ENCODE measurements at places on chromosomes 6 and 20.
A peak's percentile ranks its signal among the peaks of the same experiment; 100 is the strongest.

DNA sequence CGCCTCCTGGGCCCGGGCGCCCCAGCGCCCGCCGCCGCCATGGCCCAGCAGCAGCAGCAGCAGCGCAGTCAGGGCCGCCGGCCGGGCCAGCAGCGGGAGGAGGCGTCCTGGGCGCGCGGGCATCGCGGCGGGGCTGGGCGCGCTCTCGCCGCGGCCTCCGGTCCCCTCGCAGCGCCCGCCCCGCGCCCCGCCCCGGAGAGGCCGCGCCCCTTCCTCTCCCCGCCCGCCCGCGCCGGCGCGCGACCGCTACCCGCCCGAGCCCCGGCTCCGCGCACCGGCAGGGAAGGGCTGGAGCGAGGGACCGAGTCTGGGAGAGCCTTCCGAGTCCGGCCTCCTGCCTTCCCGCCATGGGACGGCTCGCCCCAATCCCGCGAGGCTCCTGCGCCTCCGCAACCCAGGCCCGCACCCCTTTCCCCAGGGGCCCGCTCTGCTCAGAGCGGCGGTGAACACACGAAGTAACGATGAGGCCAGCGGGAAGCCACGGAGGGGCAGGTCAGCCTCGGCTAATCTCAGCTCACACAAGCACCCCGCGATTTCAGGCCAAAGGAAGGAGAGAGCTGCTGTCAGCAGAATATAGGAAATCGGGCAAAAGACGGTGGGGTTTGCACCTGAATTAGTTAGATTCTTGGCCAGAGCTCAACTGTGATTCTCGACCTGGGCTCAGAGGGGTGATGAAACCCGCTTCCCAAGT lies at the start of gene TXNDC5:
Gene TXNDC5 (minus strand): TSS at position 135 of the 691 bp plus-strand sequence. CDS start 12 bp downstream, at position 123.
- DNase-seq: peak; percentile 58

DNA sequence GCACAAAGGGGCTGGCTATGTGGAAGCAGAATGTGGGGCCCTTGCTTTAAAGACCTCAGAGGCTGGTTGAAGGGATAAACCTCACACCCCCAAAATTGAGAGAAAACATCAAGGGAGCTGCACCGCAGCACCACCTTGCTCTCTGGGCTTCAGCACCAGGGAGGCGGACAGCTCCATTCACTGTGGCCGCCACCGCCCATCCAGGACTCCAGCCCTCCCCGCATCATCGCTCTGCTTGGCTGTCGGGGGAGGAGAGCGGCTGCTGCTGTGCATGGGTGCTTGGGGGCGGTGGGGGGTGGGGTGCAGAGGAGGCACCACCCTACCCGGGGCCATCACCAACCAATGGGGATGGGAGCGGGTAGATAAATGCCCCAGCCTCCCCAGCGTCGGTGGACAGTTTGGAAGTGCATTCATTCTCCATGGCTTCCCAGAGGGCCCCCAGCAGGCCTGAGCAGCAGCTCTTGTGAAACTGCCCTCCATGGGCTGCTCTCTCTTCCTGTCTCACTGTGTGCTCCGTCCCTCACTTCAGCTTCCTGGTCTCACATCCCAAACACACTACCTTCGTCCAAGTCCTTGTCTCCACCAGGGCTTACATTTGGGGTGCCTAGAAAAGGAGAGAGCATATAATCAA lies 75.7 kb upstream of the BHLHE23 start:
- no peak for DNase-seq

DNA sequence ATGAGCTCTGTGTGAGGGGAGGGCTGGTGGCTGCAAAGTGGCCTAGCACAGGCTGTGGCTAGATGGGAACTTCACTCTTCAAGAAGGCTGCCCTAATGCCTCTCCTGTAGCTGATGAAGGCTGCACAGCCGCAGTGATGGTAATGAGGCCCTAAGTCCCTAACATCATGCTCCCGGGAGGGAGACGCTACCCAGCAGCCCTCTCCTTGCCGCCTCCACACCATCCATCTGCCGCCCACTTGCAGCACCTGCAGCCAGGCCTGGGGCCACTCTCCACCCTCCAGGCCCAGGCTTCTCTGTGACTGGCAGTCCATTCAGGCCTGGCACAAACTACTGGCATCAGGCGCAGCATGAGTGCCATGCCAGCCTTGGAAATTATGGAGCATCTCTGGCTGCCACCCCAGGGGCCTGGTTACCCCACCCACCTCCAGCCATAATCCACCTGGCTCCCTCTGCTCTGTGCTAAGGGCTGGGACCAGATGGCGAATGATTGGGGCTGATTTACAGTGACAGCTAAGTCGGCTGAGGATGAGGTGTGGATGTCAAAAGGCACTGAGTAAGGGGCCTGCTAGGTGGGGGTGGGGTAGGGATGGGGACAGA lies 284.2 kb downstream of the LRFN2 start:
- DNase-seq: no peak

DNA sequence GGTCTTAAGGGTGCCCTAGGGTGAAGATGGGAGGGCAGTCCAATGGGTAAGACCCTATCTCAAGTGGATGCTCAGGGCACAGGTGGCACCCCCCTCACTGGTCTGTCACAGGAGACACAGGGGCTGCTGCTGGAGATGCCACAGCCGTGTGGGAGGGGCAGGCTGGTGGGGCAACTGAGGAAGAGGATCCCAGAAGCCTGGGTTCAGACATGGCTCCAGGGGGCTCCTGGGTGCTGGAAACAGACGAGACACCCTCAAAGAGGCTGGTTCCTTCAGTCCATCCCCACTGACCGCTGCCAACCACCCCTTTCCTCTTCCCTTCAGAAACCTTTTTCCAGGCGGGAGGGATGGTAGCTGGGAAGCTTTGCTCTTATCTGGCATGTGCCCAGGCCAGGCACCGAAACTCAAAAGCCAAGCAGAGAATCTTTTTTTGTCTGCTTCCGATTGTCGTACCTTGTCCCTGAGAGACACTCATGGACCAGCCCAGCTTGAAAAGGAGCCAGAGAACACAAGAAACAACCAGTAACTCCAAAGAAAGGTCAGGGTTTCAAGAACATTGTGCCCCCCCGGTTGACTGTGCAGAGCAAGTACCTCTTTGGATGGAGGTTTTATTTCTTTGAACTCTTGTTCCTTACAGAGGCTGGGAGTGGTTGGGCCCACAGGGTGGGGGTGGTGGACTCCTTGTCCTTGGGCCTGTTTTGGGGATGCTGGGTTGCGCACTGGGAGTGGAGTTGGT lies 28.5 kb upstream of the EMILIN3 start:
- DNase-seq: no peak

GRCh38 chr6:3943331-3943765 lies 94.2 kb downstream of the FAM50B start:
- DNase-seq: no peak

GRCh38 chr6:143482593-143482992 lies 28.9 kb downstream of the FUCA2 start:
- DNase-seq: no peak

DNA sequence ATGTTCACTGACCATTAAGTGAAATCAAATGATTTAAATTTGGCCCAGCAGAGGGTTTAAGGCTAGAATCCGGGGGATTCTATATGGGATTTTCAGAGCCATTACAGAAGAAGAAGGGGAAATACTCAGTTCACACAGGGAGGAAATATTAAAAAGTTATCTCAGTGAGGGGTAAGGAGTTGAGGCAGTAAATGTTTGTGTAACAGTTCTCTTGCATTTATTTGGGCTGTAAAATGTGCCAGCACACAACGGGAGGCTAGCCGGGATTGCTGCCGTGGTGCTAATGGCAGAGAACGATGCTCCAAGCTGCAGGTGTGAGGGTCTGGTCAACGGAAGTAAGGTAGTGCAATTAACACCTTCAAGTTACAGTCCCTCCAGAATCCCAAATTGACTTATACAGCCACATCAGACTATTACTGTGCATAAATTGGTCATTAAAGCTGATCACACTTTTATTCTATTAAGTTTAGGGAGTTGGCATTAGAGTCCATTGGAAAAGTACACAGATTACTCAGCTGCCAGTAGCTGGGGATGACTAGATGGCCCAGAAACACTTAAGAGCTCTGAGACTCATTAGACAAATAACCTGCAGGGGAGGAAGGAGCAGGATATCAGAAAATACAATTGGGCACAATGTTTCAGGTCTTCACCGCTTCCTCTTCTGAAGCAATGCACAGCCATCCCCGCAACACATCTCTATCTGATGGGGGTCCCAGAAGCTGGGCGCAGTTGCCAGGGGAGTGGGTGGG lies 31.3 kb downstream of the PPP1R3G start:
- DNase-seq: no peak

DNA sequence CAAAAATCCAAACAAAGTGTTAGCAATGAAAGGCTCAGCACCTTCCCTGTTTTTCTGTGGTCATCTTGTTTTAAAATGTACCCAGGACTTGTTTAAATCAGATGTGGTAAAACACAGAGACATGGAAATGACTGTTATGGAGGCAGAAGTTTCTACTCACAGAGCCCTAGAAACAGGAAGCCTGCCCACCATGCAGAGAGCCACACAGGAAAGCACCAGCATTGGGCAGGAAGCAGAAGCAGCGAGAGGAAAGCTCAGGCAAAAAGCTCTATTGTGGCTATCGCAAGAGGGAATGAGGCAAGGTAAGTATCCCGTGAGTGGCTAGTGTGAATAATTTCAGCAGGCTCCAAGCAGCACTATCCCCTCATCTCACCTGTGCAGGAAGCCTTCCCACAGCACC lies 42.8 kb downstream of the GPR6 start:
- peak; percentile 7 for DNase-seq

GRCh38 chr6:8277769-8278168 lies 157.6 kb downstream of the SLC35B3 start:
- no peak for DNase-seq

DNA sequence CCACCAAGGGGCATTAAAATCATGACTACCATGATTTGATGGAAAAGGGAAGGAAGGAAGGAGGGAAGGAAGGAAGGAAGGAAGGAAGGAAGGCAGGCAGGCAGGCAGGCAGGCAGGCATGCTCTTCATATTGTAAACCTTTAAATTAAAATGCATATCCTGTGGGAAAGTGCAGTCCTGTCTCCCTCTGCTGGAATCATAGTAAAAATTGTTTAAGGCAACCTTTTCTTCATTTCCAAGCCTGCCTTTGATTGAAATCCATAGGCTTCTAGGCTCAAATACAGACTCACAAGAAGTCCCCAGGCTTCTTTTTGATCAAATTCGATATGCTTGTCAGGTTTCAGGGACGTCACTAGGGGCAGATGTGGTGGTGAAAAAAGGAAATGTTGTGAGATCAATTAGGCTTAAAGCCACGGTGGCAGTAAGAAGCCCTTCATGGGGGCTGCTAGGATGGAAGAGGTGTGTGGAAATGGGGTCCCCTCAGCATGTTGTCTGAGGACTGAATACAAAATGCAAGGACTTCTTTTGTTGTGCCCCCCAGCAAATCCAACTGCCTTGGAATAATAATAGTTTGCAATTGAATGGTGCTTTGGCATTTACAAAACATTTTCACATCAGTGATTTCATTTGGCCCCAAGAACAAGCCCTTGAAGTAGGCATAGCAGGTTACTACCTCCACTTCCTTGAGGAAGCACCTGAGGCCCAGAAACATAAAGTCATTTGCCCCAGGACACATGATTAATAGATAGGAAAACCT lies 25.6 kb upstream of the GABRR1 start:
- peak; percentile 32 for DNase-seq

DNA sequence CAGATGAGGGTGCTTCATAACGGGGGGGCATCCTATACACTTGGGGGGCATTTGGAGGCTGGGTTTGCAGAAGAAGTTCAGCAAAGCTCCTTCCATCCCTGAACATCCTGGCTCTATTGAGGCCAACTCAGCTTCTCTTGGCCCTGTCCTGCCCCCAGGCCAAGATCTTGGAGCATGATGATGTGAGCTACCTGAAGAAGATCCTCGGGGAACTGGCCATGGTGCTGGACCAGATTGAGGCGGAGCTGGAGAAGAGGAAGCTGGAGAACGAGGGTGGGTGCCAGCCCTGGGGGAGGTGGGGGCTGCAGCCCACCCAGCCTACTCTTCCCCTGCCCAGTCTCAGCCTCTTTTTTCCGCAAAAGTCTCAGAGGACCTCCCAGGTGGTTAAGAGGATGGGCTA lies 17.2 kb downstream of the GDAP1L1 start:
- DNase-seq: no peak

- DNase-seq: no peak
Observed at GRCh38 chr20:2163312-2163711, 61.7 kb downstream of the STK35 start.

GRCh38 chr6:6479785-6480184 lies 108.7 kb upstream of the LY86 start:
- no peak for DNase-seq

- no peak for DNase-seq
Observed at GRCh38 chr6:137700751-137701477, 166.1 kb upstream of the TNFAIP3 start.

- DNase-seq: no peak
Observed at GRCh38 chr6:137903933-137904821, 37.1 kb downstream of the TNFAIP3 start.

- no peak for DNase-seq
Observed at GRCh38 chr6:64411226-64411625, 775.6 kb downstream of the PHF3 start.

GRCh38 chr20:43731469-43731868 lies 4.7 kb upstream of the GTSF1L start:
- no peak for DNase-seq

GRCh38 chr6:6866656-6867403 lies 240.9 kb upstream of the RREB1 start:
- no peak for DNase-seq

DNA sequence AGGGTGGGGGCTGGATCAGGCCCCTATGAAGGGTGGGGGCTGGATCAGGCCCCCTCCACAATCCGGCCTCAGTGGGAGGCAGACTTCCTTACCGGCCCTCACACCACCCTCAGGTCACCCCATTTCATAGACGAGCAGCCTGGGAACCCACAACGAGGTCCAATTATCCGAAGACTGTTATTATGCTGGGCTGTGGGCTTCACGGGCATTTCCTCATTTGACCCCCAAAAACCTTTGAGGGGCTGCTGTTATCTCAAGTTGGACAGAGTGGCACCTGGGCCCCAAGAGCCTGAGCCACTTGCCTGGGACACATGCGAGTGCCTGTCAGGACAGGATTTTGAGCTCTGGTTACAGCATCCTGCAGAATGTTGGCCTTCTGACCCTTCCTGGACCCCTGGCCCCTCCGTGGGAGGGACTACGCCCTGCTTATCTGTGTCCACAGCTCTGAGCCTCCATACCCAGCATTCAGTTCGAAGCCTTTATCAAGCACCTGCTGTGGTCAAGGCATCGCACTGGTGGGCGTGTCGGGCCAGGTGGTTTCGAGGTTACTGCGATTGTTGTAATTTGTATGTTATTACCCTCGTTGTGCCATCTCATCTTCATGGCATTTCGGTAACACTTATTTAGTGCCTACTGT lies 34.5 kb upstream of the PCMTD2 start:
- DNase-seq: no peak

GRCh38 chr6:75849329-75850025 lies 100.4 kb downstream of the MYO6 start:
- no peak for DNase-seq

DNA sequence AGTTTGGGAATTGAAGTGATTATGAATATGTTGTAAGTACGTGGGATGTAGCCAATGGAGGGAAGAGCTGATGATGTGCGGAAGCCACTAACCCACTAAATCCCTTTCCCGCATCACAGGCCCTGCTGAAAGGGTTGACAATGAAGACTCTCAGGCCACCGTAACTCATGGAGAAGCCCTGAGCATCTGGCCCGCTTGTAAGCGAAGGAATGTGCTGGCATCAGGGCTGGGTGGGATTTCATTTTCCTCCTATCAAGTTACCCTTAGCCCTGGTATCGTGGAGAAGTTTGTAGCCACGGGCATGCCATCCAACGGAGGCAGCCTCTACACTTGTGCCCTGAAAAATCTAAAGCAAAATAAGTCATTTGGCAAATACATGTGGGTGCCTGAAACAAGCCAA lies 355.0 kb downstream of the CDH26 start:
- no peak for DNase-seq

Data from CD4-positive, alpha-beta T cell treated with Interleukin-6 at 100 ng/mL for 8 hours (primary cell).